Left lung (tissue), 14 donors: ENCODE measurements at places on chromosomes 13 and 19. TPM values are rescaled to one million over a fixed set of nuclear protein-coding genes. Genes with fewer than 3 reads are reported as not detected.

The KIR2DL3 gene
- not detected for total RNA-seq

The DACH1 gene
- 4.6 TPM for total RNA-seq

- H3K4me3 ChIP-seq = no peak overlapping the region
- H3K27ac ChIP-seq = no peak overlapping the region
- no peaks in the 10 kb centered on the region for H3K36me3 ChIP-seq
- DNase-seq = no peak
Measured at GRCh38 chr13:40910324-40911050, 108.6 kb downstream of the ELF1 start.

DNA sequence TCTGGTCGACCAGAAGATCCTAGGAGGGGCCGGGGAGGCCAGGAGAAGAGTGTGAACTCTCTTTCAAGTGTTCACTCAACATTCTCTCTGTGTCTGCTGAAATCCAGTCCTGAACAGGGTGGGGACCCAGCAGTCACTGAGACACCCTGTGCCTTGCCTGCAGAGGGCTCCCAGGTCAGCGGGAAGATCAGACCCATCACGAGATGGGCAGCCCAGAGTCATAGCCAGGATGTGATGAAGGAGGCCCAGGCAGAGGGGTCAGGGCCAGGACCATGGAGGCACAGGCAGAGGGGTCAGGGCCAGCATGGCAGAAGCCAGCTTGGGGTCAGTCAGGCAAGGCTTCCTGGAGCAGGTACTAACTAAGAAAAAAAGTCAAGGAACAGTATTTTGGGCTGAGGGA, 9.4 kb downstream of the NUMBL start:
- H3K27me3 ChIP-seq = no peaks in the 10 kb centered on the region
- no peak overlapping the region for H3K4me3 ChIP-seq
- H3K27ac ChIP-seq = no peak overlapping the region

- H3K4me3 ChIP-seq = peak overlapping the region; percentile 14
- no peaks in the 10 kb centered on the region for H3K27me3 ChIP-seq
- H3K4me1 ChIP-seq = peaks cover 58% of the 10 kb centered on the region
- no peak for DNase-seq
- peak overlapping the region; percentile 94 for H3K27ac ChIP-seq
Measured at GRCh38 chr19:4061178-4061682, 5.5 kb downstream of the ZBTB7A start.

GRCh38 chr19:35562776-35563175, 682 bp downstream of the ATP4A start:
- H3K36me3 ChIP-seq = no peaks in the 10 kb centered on the region
- no peak overlapping the region for H3K27ac ChIP-seq
- DNase-seq = no peak
- no peak overlapping the region for H3K4me3 ChIP-seq
